ENCODE measurements at places on chromosomes 7 and 10.

- DNase-seq: no peak
These were observed 732.8 kb downstream of the POM121L12 start for GRCh38 chr7:53768186-53768585.

DNA sequence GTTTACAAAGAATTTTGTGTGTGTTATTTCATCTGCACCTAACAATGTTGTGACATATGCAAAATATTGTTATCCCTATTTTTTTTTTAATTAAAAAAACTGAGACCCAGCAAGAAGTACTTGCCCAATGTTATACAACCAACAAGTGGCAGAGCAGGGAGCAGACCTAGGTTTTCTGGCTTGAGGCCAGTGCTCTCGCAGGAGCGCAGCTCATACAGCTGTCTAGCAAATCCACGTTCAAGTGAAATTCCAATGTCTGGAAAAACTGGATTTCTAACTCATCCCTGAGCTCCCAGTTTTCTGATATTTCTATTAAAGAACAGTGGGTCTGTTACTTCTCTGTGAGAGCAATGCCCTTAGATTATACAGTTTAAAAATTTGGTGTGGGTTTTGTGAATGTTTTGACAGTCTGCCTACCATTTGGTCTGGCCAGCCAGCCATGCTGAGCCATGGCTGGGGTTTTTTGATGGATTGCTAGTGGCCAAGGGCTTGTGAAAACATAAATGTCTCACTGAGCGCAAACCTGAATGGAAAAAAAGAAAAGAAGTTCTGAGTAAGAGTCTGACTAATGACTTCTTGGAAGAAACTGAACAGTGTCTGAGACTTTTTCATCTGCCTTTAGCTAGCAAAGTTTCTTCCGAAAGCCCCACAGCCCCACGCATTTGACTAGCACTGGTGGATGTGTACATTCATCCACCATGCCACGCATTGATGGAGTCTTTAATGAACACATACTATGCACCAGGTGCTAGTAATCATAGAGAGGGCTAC is 15.4 kb upstream of the PRF1 start:
- DNase-seq: peak; percentile 37

- DNase-seq: peak; percentile 48
These were observed 9.3 kb downstream of the TCAF1 start for GRCh38 chr7:143892527-143893300.

GRCh38 chr10:23157691-23158369 is 34.3 kb upstream of the PTF1A start:
- DNase-seq: peak; percentile 53

- peak; percentile 22 for DNase-seq
These were observed 107.4 kb downstream of the GSAP start for GRCh38 chr7:77308792-77309191.

DNA sequence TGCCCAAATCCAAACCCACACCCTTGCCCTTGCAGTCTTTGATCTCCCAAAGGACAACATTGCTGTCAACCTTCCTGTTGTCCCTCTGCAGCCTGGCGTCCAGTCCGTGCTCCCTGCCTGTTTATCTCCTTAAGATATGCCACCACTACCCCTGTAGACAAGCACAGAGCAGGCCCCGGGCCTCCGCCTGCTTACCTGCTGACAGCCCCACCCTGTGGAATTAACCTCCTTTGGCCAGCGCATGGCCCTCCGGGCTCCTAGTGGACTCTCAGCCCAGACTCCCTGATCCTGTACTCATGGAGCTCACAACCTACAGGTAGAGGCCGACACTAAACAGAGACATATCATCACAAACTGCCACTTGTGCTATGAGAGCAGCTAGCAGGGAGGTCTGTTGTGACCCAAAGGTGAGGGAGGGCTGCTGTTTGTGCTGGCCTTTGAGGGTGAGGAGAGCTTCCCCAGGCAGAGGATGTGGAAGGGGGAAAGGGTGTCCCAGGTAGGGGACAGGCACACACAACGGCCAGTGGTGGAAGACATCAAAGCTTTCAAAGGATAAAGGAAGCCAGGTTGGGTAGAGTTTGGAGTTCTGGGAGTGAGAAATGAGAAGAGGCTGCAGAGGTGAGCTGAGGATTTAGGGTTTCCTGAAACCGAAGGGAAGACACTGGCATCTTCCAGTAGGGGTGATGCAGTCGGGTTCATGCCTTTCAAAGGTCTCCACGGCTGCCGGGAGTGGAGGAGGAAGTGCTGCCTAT is 174.5 kb upstream of the ZMIZ1 start:
- DNase-seq: no peak

DNA sequence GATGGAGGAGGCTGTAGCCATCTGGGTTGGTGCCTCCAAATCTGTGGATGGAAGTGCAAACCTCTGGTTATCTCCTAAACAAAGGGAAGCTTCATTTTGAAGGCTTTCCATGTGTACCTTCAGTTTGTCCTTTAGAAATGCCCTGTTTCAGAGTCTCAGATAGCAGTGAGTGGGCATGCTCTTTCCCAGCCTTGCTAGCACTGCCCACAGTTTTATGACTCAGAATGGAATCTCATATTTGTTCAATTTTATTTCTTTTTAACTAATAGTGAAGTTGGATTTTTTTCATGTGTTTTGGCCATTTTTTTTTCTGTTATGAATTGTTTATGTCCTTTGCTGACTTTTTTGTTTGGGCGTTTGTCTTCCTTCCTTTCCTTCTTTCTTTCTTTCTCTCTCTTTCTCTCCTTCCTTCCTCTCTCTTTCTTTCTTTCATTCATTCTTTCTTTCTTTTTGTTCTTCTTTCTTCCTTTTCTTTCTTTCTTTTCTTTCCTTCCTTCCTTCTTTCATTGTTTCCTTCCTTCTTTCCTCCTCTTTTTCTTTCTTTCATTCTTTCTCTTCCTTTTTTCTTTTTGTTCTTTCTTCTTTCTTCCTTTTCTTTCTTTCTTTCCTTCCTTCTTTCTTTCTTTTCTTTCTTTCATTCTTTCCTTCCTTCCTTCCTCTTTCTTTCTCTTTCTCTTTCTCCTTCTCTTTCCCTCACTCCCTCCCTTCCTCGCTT is 25.6 kb downstream of the PRF1 start:
- DNase-seq: no peak

GRCh38 chr10:103911021-103911459 is 6.9 kb downstream of the STN1 start:
- no peak for DNase-seq

GRCh38 chr7:87712571-87712970 is 84.4 kb downstream of the RUNDC3B start:
- DNase-seq: no peak

- DNase-seq: no peak
These were observed 25.5 kb downstream of the FGFBP3 start for GRCh38 chr10:91883549-91884444.

GRCh38 chr10:31359979-31360378 is 41.0 kb downstream of the ZEB1 start:
- DNase-seq: no peak

GRCh38 chr10:25912866-25913265 is 21.2 kb upstream of the MYO3A start:
- no peak for DNase-seq

DNA sequence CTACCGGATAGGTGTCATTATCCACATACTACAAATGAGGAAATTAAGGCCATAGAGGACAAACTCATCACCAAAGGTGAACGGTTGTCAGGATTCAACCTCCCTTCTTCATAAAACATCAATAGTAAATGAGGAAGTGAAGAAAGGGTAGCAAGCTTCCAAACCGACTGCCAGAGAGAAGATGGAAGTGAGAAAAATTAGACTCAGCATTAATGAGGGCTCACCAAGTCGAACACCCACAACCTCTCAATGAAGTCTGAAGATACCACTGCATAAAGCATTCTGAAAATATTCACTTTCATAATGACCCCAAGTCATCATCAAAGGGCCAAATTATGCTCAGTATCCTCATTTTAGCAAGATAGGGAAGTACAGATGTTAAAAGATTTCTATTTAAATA is 29.6 kb downstream of the ABCB4 start:
- no peak for DNase-seq

All from BE2C (cell line).